ENCODE measurements at places on chromosomes 11 and 22. TPM values are rescaled to one million over a fixed set of nuclear protein-coding genes. Genes with fewer than 3 reads are reported as not detected.

The SAA4 gene
- polyA plus RNA-seq, result not detected

The HTR3B gene
- not detected for polyA plus RNA-seq

The SCGB1D2 gene
- not detected for polyA plus RNA-seq

DNA sequence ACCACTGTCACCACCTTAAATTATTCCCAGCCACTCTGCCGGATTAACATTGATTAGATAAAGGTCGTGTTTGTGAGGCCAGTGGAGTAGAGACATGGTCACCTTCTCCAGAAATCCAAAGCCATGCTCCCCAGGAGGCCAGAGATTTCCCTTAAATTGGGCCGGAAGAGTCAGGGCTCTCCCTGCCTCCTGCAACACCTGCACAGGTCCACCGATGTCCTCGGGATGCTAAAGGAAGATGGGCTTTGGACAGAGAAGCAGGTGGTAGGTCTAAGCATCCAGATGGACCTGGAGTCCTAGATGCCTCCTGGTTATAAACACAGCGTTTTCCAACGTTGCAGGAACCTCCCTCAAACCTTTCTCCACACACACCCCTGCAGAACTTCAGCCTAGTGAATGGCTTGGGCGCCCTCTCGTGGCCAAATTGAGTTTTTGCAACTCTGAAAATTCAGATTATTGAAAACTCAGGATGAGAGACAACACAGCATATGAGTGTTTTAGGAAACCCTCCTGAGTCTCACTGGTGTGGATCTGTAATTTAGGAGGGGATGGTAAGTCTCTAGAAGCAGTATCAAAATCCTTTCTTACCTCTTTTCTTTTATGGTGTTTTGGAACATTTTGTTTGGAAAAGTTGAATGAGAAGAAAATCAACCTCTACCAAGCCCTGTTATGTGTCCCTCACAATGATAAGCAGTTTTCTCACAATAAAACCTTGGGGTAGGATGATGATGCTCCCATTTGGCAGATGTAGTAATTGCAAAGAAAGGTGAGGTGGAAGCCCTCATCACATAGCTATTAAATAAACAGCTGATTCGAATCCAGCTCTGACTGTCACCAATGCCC, 109.6 kb downstream of the RRAS2 start:
- peak; percentile 35 for DNase-seq

DNA sequence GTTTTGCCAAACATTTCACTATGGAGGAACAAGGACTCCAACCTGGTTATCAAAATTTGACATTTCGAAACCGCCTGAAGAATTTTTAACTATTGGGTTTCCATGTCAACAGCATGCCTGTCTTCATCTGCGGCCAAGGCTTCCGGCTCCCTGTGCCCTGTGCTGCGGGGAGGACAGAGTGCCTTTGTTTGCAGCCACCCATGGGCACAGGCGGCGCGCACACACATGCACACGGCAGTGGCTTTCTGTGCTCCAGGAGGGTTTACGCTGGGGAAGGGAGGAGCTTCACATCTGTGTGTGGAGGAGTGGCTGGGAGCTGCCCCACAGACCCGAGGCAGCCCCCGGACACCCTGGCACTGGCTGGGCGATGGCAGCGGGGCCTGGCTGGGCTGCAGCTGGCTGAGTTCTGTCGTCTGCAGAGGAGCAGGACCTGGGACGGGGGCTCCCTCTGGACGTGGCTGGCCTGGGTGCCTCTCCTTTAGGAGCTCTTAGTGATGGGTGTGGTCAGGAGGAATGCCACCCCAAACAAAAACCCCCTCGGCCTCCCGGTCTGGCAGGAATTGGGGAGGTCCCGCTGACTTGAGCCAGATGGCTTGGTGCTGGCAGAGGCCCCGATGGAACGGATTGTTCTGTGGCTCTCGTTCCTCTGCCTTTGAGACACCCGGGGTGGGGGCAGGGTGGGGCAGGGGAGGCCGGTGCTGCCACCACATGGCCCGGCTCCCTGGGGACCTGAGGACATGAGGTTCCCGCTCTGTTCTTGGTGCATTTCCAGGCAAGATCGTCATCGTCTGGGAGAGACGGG, 1290.9 kb downstream of the BRD1 start:
- DNase-seq, result no peak

DNA sequence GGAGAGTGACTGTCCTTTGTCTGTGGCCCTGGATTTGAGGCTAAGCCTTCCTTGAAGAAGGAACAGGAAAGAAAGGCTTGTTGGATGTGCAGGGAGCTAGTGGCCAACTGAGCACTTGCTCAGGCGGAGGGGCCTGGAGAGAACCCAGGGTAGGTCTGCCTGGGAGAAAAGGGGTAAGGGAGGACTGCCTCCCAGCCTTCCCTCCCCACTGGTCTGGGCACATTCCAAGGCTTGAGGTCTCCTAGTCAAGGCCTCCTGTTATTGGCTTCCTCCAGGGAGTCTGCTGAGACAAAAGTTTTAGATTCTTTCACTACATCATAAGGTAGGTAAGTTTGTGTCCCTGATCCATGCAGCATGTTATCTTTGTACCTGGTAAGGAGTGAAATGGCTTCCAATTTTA, 15.2 kb downstream of the KCNQ1OT1 start:
- no peak for DNase-seq

Measured in muscle of arm (tissue), 14 donors.